Mononuclear cell (primary cell): ENCODE measurements at places on chromosomes 6 and 20. TPM values are rescaled to one million over a fixed set of nuclear protein-coding genes. Genes with fewer than 3 reads are reported as not detected.

Gene NOX3
- total RNA-seq: not detected

Gene FAM83C
- not detected for total RNA-seq

Gene VARS2
- 10.0 TPM for total RNA-seq

Gene TRIM31
- total RNA-seq: 0.10 TPM

Gene MRAP2
- 0.10 TPM for total RNA-seq

Gene PSMB8
- total RNA-seq: 81.4 TPM

Gene MYB
- total RNA-seq: 4.8 TPM

Gene DTD1
- total RNA-seq: 19.0 TPM

Gene EDN1
- total RNA-seq: 4.9 TPM

Gene MOG
- not detected for total RNA-seq
